ENCODE measurements at places on chromosomes 4 and X.

- DNase-seq, result no peak
Measured at GRCh38 chr4:144649646-144650045, 3.7 kb downstream of the HHIP start.

- no peak for DNase-seq
Measured at GRCh38 chr4:76447393-76447851, 12.4 kb downstream of the SHROOM3 start.

DNA sequence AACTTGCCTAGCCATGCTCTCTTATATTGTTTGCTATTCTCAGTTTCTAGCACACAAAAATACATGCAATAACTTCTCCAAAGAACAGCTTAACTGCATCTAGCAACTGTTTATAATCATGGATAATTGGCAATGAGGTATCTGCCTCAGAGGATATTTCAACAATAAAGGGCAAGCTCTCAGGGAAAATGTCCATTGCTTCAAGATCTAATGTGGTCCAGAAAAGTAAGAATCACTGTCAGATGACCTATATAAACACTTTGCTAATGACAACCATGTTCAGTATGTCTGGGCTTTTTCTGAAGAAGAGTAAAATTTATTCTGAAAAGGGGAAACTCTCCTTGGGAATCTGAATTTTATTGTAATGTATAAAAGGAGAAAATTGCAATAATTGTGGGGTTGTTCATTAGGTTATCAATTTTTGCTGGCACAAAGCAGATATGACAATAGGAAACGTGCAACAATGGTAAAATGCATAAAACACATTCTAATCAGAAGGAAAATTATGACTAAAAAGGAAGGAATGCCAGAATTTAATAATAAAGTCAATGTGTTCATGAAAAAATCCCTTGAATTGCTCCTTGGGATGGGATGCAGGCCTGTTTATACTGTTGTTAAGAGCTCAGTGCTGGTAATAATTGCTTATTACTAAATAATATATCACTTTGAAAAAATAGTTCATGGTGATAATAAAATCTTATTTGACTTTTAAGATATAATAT lies 90.3 kb downstream of the ANTXR2 start:
- no peak for DNase-seq

GRCh38 chr4:1351854-1352566 lies 5.0 kb downstream of the UVSSA start:
- peak; percentile 91 for DNase-seq

- no peak for DNase-seq
Measured at GRCh38 chr4:176230836-176231235, 35.5 kb upstream of the SPATA4 start.

DNA sequence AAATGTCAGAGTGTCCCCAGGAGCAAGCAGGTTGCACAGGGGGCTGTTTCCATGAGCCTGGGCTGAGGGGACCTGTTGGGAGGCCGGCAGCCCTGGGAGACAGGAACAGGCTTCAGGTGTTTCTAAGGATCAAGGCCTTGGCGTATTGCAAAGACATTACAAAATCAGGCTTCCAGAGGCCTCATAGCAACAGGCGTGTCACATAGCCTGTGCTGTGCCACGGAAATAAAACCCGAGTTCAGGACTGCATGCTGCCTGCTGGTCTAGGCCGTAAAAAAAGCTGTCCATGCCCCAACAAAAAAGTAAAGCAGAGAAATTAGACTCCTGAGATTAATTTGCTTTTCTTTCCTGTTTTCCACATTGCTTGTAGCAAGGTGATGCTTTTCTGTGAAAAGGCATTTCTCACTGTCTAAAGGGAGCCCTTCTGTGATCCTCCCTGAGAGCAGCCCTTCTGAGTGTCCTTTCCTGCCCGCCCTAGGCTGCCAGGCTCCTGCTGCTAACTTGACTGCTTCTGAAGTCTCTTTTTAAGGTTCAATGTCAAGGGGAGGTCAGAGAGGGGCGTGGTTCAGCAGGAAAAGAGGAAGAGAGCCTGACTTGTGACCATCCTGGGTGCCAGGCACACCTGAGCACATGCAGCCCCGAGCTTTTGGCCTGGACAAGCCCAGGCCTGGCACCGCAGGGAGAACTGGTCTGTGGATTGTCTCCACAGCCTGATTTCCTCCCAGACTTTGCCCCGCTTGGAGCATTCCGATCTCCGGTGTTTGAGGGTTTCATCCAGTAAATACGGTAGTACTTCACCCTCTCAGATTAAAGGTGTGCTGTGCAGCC lies 21.3 kb downstream of the SHROOM2 start:
- no peak for DNase-seq

GRCh38 chrX:150775569-150776350 lies 82.6 kb downstream of the MTMR1 start:
- no peak for DNase-seq

- DNase-seq, result no peak
Measured at GRCh38 chrX:132044953-132045352, 21.9 kb downstream of the STK26 start.

DNA sequence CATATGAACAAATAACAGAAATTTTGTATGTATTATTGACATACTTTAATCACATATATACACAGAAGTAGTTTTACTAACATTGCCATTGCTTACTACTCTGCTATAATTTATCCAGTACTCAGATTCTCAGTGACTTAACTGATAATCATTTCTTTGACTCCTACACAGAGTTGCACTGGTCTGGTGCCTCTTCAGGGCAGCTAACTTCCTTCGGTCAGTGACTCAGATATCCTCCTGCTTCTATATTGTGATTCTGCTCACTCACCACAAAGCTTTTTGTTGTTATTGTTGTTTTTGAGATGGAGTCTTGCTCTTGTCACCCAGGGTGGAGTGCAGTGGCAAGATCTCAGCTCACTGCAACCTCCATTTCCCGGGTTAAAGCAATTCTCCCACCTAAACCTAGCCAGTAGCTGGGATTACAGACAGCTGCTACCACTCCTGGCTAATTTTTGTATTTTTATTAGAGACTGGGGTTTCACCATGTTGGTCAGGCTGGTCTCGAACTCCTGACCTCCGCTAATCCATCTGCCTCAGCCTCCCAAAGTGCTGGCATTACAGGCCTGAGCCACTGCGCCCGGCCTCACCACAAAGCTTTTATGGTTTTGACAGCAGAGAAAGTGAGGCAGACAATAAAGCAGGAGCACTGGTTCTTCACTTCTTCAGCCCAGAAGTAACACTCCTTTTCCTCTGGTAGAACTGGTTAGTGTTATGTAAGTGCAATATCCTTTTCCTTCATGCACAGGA lies 499.3 kb downstream of the EPHA5 start:
- DNase-seq, result no peak

- no peak for DNase-seq
Measured at GRCh38 chrX:44096666-44097065, 123.5 kb upstream of the NDP start.

- DNase-seq, result no peak
Measured at GRCh38 chrX:2283111-2283859, 217.5 kb downstream of the DHRSX start.

GRCh38 chrX:113058634-113059033 lies 218.0 kb upstream of the AMOT start:
- DNase-seq, result no peak

GRCh38 chrX:46627062-46627461 lies 53.5 kb downstream of the CHST7 start:
- DNase-seq, result no peak

DNA sequence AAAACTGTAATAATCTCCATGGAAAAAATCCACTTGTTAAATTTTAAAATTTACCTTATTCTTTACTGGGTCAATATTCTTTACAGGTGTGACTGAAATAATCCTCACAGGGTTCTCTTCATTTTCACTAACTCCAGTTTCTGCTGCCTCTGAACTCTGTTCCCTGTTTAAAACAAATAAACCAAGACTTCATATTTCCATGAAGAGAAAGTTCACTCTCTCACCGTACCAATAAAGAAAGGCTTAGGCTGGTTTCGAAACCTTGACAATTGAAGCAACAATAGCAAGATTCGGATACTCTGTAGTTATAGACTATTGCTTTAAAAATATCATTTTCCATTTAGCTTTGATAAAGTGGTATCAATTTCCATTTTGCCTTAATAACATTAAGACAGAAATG lies 135.8 kb downstream of the PDS5A start:
- DNase-seq, result no peak

GRCh38 chrX:349196-349595 lies 30.6 kb upstream of the GTPBP6 start:
- DNase-seq, result no peak

DNA sequence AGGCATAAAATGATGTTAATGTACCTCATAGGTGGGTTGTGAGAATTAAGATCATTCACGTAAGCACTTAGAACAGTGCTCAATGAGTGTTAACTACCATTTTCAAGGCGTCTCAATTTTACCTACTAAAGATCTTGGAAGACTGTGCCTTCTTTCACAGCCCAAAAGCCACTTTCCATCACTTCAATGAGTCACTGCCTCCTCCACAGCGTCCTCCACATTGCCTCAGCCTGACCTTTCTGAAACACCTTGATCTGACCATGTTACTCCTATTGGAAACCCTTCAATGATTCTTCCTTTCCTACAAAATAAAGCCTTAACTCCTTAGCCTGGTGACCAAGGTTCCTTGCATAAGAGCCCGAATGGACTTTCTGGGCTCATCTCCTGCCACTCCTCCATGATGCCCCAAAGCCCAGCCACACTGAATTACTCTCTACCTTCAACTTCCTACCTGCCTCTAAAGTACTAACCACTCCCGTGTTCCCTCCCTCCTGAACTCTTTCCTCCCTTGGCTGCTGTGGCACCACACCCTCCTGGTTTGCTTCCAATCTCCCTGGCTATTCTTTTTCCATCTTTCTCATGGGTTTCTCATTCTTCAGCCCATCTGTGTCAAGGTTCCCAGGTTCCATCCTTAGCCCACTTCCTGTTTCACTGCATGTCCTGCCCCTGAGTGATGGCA lies 22.1 kb downstream of the SLC25A53 start:
- DNase-seq, result no peak

GRCh38 chr4:118012142-118012541 lies 22.1 kb upstream of the NDST3 start:
- DNase-seq, result no peak

DNA sequence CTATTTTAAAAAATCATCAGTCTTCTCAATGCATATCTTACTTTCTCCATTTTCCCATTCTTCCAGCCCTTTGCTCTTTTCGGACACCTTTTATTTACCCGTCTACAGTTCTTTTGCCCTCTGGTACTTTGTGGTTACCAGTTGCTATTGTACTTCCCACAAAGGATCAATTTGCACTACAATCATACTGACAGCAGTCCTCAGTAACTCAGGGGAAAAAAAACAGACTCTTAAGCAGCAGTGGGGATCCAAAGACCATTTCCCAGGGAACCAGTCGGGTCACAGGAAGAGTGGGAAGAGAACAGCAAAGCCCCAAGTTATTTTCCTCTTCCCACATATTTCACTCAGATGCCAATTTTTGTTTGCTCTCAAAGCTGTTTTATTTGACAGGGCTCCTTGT lies 23.1 kb downstream of the DMD start:
- no peak for DNase-seq

GRCh38 chr4:11497212-11497806 lies 68.6 kb upstream of the HS3ST1 start:
- no peak for DNase-seq

- no peak for DNase-seq
Measured at GRCh38 chr4:118076958-118077766, 42.9 kb downstream of the NDST3 start.

DNA sequence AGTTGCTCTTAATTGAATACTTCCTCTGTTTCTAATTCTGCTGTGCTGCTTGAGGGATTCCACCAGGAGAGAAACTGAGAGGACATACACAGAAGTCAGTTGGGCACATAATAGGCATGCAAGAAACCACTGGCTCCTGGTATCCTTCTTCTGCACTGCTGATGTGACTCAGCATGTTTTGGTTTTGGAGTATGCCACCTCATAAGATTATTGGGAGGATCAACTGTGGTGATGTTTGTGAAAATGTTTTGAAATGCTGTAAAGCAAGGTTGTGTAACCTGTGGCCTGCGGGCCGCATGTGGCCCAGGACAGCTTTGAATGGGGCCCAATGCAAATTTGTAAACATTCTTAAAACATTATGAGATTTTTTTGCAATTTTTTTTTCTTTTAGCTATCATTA lies 119.6 kb downstream of the GATB start:
- DNase-seq, result no peak

- DNase-seq, result no peak
Measured at GRCh38 chr4:135548711-135549110, 1347.1 kb upstream of the PABPC4L start.

- DNase-seq, result no peak
Measured at GRCh38 chrX:151365579-151365978, 31.4 kb upstream of the VMA21 start.

- no peak for DNase-seq
Measured at GRCh38 chr4:52939739-52940138, 77.6 kb downstream of the RASL11B start.

DNA sequence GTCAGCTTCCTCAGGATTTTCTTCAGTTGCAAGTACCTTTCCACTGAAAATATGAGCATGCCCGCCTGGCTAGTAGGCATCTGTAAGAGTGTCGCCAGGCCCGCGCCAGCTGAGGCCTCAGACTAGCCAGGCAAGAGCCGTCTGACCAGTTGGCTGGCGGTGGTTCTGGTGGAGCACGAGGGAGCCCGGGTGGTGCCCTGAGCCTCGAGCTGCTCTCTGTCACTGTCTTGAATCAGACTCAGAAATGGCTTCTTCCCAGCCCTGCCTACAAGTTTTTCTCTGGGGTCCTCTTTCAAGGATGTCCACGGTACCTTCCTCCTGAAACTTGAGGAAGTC lies 11.9 kb downstream of the GRPEL1 start:
- no peak for DNase-seq

GRCh38 chr4:89868999-89869589 lies 25.6 kb upstream of the MMRN1 start:
- no peak for DNase-seq

DNA sequence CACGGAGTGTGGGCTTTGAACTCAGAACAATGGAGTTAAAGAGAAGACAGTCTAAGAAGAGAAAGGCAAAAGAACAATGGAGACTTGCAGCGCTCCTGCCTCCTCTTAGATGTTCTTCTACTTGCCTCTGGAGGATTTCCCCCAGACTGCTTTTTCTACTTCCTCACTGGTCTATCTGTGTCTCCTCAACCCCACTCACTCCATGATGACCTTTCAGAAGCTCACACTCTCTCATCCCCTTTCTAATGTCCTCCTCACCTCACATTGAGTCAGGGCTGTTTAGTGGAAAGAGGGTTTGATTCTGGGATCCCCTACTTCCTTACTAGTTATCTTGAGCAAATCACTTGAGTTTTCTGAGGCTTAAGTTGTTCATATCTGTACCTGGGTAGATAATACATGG lies 12.2 kb upstream of the HERC6 start:
- DNase-seq, result no peak

GRCh38 chr4:154441982-154442381 lies 49.6 kb downstream of the DCHS2 start:
- DNase-seq, result no peak

DNA sequence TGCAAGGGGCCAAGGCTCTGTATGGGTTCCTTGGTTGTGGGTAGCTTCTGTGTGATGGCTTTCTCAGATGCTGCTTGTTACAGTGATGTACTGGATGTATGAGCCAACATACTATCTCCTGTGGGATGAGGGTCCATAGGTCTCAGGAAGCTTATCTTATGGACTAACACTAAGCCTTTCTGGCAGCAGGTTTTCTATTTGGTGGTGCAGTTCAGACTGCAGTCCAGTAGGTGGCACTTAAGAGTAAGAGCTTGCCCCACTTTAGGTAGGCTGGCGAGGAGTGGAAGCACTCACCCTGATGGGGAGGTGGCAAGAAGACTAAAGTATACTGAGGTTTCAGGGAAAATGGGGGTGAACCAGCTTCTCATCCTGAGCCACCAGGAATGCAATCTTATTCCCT lies 306.7 kb upstream of the MAOA start:
- DNase-seq, result peak; percentile 14

GRCh38 chr4:10143171-10143570 lies 26.6 kb upstream of the WDR1 start:
- no peak for DNase-seq

- DNase-seq, result no peak
Measured at GRCh38 chr4:79015411-79015810, 76.2 kb upstream of the PAQR3 start.
